ENCODE measurements at places on chromosomes 7 and 10.
A peak's percentile ranks its signal among the peaks of the same experiment; 100 is the strongest.

DNA sequence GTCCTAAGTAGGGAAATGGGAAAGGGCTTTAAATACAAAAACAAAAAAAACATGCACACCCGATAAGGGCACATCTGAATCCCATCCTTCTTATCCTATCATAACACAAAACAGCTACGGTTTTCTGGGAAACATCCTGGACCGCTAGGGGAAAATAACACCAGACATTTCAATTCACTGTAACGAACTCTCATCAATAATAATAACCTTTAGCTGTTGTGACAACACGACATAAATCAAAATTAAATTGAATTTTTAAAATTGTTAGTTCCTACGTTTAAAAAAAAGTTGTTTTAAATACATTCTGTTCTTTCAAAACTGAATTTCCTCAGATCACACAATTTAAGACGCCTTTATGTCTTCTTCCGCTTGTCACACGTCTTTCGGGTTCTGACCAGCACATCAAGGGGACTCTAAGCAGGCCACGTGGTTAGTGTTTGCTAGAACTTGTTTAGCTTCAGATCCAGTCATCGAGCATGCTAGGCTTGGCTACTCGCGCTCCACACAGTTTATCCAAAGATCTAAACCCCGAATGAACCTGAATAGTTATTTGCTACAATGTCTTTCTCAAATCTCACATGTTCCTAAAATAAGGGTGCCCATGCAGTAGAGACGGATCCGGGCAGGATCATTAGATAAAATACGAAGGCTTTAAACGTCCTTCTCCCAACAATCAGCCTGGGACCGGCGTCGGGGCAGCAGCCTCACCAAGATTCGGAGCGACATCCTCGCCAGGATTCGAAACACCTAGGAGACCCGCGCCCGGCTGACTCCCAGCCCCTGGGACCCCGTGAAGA is 839 bp downstream of the IKZF5 start:
- DNase-seq = peak; percentile 39

GRCh38 chr10:103960103-103960502 is 6.8 kb upstream of the SLK start:
- no peak for DNase-seq

GRCh38 chr10:43396928-43397624 is 11.9 kb downstream of the HNRNPF start:
- peak; percentile 89 for DNase-seq

DNA sequence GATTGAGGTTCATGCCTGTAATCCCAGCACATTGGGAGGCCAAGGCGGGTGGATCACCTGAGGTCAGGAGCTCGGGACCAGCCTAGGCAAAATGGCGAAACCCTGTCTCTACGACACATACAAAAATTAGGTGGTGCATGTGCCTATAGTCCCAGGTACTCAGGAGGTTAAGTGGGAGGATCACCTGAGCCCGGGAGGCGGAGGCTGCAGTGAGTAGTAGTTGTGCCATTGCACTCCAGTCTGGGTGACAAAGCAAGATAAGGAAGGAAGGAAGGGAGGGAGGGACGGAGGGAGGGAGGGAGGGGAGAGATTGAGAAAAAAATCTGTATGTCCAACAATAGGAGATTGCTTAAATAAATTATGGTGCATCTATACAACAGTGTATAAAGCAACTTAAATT is 13.2 kb downstream of the TLL2 start:
- no peak for DNase-seq

DNA sequence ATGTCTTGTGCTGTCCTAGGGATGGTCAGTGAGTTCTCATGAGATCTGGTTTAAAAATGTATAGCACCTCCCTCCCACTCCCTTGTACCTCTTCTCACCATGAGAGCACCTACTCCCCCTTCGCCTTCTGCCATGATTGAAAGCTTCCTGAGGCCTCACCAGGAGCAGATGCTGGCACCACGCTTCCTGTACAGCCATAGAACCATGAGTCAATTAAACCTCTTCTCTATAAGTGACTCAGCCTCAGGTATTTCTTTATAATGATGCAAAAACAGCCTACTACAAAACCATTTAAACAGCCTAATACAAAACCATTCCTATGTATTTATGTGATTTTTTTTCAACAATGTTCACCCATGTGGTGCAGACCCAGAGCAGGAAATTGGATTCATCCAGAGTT is 32.0 kb downstream of the KDM7A start:
- DNase-seq = no peak

DNA sequence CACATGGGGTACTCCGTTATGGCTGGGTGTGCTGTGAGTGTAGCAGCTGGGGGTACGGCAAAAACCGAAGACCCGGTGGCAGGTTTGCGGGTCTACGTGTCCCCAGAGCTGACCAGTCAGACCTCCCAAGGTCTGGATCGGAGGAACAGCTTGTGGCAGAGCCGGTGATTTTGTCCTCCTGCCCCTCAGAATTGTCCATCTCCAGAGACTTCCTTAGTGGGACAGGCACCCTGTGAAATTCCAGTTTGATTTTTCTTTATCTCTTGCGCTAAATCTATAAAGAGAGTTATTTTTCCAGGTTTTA is 1.0 kb downstream of the EIF3B start:
- no peak for DNase-seq

DNA sequence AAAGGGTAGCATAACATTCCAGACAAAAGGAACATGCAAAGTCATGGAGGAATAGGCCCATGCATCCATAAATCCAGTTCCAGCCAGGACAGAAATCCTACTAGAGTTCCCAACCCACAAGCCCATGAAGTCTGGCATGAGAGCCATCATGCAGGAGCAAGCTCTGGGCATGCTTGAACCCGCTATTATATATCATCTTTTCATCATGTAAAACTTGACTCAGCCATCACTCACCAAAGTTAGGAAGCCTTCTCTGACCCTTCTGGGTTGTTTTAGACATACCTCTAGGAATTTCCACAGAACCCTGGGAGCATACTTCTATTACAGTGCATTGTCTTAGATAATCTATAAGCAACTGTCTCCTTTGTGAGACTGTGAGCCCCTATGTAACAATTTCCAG is 293.0 kb upstream of the NPSR1 start:
- no peak for DNase-seq

GRCh38 chr10:52747694-52748093 is 24.9 kb downstream of the MBL2 start:
- no peak for DNase-seq

DNA sequence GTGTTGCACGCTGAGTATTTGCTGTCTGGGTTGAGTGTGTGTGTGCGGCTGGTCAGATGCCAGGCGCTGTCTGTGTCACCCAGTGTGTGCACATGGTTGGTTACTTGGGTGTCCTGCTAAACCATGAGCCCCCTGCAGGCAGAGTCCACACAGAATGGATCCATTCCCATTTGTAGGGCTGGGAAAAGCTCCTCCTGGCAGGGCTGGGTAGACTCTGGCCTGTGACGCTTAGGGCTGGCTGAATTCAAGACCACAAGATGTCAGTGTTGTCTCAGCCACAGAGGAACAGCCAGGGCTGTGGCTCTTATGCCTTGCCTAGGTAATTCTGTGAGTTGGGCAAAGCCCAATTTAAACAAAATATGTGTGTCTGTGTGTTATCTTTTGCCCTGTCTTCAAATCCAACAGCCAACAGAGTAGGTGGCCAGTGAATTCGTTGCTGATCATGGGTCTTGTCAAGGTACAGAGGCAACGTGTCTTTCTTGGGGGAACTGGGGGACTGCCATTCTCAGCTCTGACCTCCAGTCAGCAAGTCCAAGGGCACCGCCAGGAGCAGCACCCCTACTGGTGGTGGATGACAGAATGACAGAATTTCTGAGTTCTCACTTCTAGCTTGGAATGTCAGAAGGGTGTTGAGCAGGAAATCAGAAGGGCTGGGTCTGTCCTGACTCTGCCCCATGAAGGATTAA is 285.1 kb downstream of the CCSER2 start:
- DNase-seq = peak; percentile 42

GRCh38 chr10:112926906-112927688 is 22.9 kb upstream of the TCF7L2 start:
- no peak for DNase-seq

GRCh38 chr10:88152728-88153133 is 289.3 kb downstream of the PTEN start:
- no peak for DNase-seq

All from renal pelvis (tissue), 12 donors.